Stimulated activated CD4-positive, alpha-beta T cell treated with anti-CD3 and anti-CD28 coated beads, Interleukin-2, amount 100 ng/mL, for 4 hours (primary cell): ENCODE measurements at places on chromosomes 13 and 19.

- no peak for DNase-seq
Observed at GRCh38 chr19:5814123-5814851, 9.4 kb downstream of the NRTN start.

- no peak for DNase-seq
Observed at GRCh38 chr13:101210774-101211173, 205.5 kb downstream of the NALCN start.

DNA sequence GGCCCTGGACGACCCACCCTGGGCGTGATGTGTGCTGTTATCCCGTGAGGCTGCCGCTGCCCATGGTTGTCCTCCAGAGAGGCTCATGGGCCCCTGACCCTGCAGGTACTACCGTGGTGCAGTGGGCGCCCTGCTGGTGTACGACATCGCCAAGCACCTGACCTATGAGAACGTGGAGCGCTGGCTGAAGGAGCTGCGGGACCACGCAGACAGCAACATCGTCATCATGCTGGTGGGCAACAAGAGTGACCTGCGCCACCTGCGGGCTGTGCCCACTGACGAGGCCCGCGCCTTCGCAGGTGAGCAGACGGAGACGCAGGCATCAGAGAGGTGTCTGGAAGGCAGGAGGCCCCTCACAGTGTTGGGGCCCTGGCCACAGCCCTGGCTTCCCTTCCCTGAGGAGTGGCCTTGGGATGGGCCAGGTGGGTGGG lies 11.1 kb upstream of the MARCHF2 start:
- no peak for DNase-seq

- no peak for DNase-seq
Observed at GRCh38 chr19:12664406-12665280, 1.9 kb downstream of the MAN2B1 start.

GRCh38 chr13:107475753-107476453 lies 739.4 kb downstream of the LIG4 start:
- no peak for DNase-seq

- DNase-seq, result no peak
Observed at GRCh38 chr19:14507704-14508542, 10.3 kb downstream of the DNAJB1 start.
